ENCODE measurements at places on chromosomes 5 and 9.

GRCh38 chr9:118455259-118455658 is 751.1 kb downstream of the TLR4 start:
- DNase-seq: no peak

DNA sequence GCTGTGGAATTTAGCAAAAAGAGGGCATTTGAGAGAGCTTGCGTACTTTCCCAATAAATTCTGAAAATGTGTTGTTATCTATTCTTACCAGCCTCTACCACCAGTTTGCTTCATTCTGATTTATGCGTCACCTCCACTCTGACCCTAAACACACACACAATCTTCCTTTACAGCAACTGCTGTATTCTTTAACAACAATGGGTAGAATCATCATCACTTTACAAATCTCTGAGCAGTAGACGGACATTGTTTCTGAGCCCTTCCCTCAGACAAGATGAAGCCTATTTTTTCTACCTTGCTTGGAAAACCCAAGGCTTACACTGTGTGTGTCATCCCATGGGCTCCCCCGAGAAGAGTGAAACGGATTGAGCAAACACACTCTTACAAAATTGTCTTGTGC is 83.1 kb upstream of the RASA1 start:
- DNase-seq: no peak

DNA sequence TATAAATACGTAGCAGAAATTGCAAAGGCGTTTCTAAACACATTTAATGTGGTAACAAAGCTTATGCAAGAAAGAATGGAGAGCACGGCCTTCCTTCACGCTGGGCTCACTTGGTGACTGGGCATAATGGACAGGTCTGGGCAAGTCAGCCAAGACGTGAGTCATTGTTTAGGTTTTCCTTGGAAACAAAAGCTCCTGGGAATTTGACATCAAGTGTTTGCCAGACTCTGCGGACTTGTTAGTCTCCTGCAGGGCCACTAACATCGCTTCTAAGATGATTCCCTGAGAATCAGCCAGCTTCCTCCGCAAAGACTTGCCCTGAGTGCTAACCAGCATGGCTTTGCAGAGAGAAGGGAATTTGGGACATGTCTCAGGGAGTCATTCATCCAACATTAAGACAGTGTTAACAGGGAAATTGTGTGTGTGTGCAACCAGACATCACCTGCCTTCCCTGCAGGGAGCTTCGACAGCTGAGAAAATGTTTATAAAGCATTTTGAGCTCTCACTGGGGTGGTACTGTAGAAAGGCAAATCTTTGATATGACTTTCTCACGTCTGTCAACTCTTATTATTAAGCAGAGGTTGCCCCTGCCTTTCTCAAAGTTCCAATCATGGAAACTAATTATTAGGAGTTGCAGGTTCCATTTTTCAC is 182.5 kb downstream of the NTRK2 start:
- DNase-seq: no peak

GRCh38 chr9:131238402-131239021 is 37.8 kb downstream of the FAM78A start:
- no peak for DNase-seq

GRCh38 chr9:27447031-27447683 is 76.9 kb upstream of the IFNK start:
- no peak for DNase-seq

Measured in HuH-7.5 (cell line).